ENCODE measurements at places on chromosomes 3 and 15.

GRCh38 chr3:44981751-44982150 lies 5.7 kb downstream of the EXOSC7 start:
- no peak for DNase-seq

DNA sequence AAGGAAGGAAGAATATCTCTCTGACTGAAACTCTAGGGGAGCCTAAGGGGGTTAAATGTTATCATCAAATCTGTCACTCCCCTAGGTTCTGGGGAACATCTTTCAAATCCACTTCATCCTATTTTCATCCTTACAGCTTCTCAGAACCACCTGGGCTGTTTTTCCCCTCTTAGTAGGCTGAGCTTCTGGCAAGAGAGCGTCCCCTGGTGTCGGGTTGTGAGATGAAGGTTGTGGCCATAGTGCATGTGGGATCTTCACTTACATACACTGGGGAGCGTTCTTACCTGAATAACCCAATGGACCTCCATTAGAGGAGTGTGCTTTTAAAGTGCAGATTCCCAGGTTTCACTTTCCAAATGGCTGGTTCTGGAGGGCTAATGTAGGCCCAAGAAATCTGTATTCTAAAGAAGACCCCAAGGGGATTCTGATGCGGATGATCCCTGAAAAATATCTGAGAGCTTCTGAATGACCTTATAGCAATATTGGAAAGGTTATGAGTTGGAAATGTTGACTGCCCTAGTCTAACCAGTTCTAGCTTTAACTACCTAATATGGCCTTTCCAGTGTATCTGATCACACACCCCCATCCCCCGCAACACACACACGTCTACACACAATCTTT lies 663.7 kb downstream of the AGBL1 start:
- DNase-seq = peak; percentile 41

DNA sequence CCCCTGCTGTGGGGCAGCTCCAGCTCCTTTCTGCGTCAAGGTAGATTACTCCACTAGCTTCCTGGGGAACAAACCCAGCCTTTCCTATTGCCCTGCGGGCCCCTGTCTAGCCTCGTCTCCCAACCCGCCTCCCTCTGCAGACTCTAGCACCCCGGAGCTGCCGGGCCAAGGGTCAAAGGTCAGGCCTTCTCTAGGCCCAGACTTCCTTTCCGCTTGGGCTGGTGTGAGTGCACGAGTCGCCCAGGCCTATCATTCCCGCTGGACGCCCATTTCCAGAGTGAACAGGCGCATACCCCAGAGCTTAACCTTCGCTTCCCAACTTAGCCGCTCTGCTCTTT lies 11.6 kb upstream of the ONECUT1 start:
- DNase-seq = no peak

DNA sequence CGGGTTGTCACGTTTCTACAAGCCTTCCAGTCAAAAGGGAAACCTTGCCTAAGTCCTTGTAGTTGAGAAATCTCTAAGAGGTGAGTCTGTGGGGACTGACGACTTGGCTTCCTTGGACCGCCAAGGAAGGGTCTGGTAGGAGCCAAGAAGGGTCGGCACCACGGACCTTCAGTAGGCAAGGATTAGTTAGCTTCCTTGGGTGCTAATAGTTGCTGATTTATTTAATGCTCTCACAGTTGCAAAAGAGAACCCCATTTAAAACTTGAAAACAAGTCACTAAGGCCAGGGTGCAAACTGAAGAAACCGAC lies 361 bp upstream of the LCMT2 start:
- DNase-seq = no peak

DNA sequence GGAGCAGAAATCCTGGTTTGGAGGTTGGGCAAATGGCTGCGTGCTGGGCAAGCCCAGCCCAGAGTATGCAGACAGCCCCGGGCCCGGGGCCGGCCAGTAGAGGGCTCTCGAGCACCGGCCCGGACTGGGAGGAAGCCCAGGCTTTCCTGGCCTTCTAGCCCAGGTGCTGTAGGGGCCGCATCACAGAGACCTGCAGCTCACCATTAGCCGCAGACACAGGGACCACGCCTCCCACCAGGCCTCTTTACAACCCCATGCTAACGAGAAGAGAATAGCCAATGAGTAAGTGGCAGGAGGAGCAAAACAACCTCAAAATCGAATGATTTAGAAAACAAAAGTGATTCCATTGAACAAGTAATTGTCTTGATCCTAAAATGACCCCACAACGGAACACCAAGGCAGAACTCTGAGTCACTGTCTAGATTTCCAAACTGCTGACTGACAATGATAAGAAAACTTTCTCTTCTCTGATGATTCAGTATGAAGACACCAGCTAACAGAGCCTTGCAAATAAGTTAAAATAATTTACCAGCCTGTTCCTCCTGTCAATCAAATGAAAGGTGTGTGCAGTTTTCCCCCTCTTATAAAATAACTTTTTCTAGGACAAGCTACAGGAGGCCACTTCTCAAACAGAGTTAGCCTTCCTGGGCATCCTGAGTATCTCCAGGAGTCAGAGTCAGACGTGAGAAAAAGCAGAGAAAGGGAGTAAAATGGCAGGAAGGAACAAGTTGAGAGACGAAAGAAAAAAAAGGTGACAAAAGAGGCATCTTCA lies 102.2 kb downstream of the DGKG start:
- DNase-seq = peak; percentile 64

- DNase-seq = no peak
These were observed 14.7 kb downstream of the TMEM40 start for GRCh38 chr3:12744326-12744725.

GRCh38 chr15:48566668-48567067 lies 78.8 kb downstream of the FBN1 start:
- no peak for DNase-seq

DNA sequence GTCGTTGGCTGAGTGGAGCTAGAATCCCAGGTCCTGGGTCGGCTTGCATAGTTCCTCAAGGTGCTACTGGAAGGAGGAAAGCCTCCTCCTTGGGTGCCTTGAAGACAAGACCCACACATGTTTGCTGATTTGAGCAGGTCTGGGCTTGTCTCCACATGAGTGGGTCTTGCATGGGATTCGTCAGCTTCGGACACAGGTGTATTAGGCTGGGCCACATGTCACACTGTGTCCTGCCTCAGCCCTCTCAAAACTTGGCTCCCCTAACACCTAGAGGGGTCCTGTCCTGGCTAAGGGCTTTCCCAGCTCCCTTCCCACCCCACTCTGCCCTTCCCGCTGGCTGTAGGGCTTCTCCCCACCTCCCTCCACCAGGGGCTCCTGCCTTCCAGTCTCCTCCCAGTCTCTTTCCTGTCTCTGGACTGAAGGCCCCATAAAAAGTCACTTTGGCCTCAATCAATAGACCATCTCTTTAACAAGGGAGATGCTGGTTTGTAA lies 73.0 kb upstream of the ADPGK start:
- no peak for DNase-seq

DNA sequence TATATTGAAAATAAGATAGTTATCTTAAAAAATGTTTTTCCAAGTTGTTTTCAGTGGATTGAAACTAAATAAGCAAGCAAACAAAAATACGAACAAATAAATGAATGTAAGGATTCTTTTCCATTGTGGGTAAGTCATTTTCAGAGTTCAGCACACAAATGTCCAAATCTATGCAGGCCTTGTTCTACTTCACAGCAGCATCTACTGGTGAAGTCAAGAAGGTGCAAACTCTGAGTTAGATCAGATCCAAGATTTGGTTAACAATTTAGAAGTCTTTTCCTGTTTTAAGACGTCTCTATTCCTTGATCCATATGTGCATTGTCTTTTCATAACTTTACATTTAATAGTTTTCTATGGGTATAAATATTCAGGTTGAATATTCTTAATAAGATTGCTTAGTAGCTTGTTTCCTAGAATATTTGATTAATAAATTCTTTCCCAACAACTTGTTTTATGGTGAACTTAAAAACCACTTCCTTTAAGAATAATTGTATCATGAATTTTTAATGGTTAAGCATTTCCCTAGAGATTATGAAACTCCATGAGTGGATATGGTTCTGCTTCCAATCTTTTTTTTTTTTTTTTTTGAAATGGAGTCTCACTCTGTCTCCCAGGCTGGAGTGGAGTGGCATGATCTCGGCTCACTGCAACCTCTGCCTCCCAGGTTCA lies 10.5 kb downstream of the PTX3 start:
- DNase-seq = no peak

DNA sequence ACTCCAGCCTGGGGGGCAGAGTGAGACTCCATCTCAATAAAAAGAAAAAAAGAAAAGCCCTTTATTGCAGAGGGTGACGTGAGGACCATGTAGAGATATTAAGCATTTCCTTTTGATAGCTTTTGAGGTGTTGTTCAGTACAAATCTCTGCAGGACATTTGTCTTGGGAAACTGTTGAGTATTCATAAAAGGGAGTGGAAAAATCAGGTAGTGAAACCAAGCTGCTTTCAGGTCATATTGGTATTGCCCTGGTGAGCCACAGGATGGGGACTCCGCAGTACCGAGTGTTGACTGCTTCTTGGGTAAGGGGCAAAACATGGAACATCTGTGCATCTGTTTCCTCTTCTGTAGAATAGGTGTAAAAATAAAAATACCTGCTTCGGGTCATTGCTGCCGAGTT lies 9.9 kb downstream of the ITPR1 start:
- DNase-seq = no peak

- DNase-seq = no peak
These were observed 10.6 kb downstream of the ALDH1A3 start for GRCh38 chr15:100890051-100890720.

DNA sequence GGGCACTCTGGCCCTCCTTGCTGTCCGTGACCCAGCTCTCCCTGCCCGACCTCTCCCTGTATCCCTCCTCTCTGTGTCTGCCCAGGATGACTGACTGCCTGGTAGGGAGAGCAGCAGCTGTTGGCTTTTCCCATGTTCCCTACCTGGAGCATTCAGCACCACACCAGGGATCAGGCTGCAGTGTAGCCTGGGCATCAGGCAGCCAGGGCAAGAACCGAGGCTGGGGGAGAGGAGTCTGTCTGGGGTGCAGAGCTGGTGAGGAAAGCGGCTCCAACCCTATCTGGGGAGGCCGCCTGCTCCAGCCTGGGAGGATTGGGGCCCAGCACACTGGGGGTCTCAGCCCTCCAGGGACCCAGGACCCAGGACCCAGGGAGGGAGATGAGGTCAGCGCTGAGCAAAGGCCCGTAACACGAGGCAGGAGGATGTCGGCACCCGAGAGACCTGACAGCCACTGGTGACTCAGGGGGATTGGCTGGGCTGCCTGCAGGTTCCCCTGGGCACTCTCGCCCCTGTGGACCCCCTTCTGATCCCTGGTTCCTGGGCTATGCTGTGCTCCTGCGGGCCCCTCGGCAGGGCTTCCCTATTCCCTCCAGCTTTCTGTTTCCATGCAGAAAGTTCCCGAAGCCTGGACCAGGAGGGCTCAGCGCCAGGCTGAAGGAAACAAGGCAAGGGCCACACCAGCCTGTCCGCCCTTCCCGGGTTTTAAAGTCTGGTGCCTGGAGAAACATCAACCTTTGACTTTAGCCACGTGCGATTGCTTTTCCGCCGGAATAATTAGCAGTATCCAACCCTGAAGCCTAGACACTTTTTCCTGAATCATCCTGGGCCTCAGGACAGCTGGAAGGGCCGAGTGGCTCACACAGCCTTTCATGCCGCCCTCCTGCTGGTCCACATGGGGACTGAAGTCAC lies 128.2 kb upstream of the MEF2A start:
- DNase-seq = no peak

- DNase-seq = no peak
These were observed 4.9 kb upstream of the TP63 start for GRCh38 chr3:189626286-189626685.
